ENCODE measurements at places on chromosomes 13 and 19. TPM values are rescaled to one million over a fixed set of nuclear protein-coding genes. Genes with fewer than 3 reads are reported as not detected.

The ONECUT3 gene
- total RNA-seq: not detected

The ALOX5AP gene
- total RNA-seq: not detected

The COMP gene
- not detected for total RNA-seq

The MYCBP2 gene
- 28.7 TPM for total RNA-seq

The WDR88 gene
- not detected for total RNA-seq

The TUBB4A gene
- 7.6 TPM for total RNA-seq

The KL gene
- not detected for total RNA-seq

The ZNF77 gene
- 4.6 TPM for total RNA-seq

The ZNF486 gene
- total RNA-seq: 18.9 TPM

The WDR83 gene
- 16.8 TPM for total RNA-seq

The SLITRK6 gene
- total RNA-seq: 0.38 TPM

The APOC4 gene
- total RNA-seq: not detected

The CCDC122 gene
- 11.5 TPM for total RNA-seq

The LSM14A gene
- 170 TPM for total RNA-seq

The KLK2 gene
- 0.35 TPM for total RNA-seq

The FFAR1 gene
- total RNA-seq: not detected

DNA sequence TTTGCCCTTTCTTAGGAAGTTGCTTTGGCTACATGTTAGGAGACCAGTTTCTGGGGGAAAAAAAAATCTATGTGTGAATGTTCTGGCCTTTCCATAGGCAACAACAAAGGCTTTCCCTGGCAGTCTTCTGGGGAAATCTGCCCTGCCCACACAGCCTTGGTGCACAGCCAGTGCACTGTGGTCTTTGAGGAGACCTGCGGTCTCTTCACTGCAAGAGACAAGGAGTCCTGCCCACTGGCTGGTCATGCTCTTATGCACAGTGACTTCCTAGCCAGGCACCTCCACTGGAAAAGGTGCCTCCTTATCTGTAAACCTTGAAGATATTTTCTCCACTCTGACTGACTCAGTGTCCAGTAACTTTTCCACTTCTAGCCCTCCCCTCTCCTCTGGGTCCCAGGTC is 155.1 kb downstream of the SUCLA2 start:
- DNase-seq: no peak

GRCh38 chr19:2962018-2962670 is 15.2 kb upstream of the TLE6 start:
- peak; percentile 83 for DNase-seq

- peak; percentile 77 for DNase-seq
Observed at GRCh38 chr19:54096617-54097106, 3.9 kb downstream of the OSCAR start.

- DNase-seq: no peak
Observed at GRCh38 chr19:7346488-7346971, 2.2 kb upstream of the ARHGEF18 start.

GRCh38 chr13:50649211-50649610 is 194.3 kb downstream of the DLEU7 start:
- DNase-seq: no peak

GRCh38 chr19:482186-483041 is 13.9 kb upstream of the MADCAM1 start:
- peak; percentile 77 for DNase-seq

DNA sequence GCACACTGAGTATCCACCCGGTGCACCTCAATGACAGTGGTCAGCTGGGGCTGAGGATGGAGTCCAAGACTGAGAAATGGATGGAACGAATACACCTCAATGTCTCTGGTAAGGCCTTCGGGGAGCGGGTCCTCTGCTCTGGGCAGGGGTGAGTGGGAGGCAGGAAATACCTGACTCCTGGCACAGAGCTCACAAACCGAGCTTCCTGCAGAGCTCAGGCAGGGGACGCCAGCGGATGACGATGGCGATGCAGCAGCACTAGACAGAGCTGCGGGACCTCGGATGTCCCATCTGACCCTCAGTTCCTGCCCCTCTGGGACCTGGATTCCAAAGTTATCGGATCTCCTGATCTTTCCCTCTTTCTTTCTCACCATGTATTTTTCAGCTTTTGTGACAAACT is 3.8 kb downstream of the CD22 start:
- no peak for DNase-seq

DNA sequence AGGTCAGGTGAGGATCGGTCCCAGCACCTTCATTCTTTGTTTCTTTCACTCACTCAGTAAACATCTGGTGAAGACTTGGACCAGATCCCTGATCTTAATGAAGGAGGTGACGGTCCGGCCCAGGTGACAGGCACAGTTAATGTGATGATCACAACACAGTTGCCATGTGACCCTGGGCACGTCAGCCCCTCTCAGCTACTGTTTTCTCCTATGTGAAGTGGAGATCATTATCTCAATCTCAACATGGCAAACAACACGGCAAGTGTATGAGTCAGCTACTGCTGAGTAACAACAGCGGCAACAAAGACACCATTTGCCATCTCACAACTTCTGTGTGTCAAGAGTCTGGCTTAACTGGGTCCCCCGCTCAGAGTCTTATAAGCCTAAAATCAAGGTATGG is 74.6 kb downstream of the GNG7 start:
- no peak for DNase-seq

- DNase-seq: peak; percentile 82
Observed at GRCh38 chr19:18239303-18239702, 13.1 kb upstream of the PDE4C start.

DNA sequence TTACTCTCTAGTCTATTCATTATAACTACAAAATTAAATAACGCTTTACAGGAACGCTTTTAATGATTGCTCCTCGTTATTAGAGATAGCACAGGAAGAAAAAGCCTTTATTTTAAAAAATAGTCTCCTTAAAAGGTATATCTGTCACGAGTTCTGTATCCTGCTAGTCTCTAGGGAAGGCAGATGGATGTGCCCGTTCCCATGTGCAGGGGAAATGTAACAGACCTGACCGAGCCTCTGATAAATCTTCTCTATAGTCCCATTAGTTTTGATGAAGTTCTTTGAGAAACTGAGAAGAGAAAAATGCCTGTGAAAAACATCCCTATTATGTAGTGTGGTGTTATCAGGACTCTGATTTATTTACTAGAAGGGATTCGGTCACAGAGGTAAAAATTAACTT is 226.4 kb downstream of the PCDH9 start:
- DNase-seq: no peak

GRCh38 chr13:19606152-19606551 is 27.3 kb upstream of the MPHOSPH8 start:
- no peak for DNase-seq

GRCh38 chr19:38736413-38737280 is 7.6 kb downstream of the CAPN12 start:
- DNase-seq: peak; percentile 95

- peak; percentile 64 for DNase-seq
Observed at GRCh38 chr19:10636304-10636972, 11.1 kb downstream of the SLC44A2 start.

GRCh38 chr13:34967851-34968562 is 25.9 kb downstream of the NBEA start:
- no peak for DNase-seq

GRCh38 chr19:13460045-13460444 is 46.2 kb downstream of the CACNA1A start:
- DNase-seq: peak; percentile 56

DNA sequence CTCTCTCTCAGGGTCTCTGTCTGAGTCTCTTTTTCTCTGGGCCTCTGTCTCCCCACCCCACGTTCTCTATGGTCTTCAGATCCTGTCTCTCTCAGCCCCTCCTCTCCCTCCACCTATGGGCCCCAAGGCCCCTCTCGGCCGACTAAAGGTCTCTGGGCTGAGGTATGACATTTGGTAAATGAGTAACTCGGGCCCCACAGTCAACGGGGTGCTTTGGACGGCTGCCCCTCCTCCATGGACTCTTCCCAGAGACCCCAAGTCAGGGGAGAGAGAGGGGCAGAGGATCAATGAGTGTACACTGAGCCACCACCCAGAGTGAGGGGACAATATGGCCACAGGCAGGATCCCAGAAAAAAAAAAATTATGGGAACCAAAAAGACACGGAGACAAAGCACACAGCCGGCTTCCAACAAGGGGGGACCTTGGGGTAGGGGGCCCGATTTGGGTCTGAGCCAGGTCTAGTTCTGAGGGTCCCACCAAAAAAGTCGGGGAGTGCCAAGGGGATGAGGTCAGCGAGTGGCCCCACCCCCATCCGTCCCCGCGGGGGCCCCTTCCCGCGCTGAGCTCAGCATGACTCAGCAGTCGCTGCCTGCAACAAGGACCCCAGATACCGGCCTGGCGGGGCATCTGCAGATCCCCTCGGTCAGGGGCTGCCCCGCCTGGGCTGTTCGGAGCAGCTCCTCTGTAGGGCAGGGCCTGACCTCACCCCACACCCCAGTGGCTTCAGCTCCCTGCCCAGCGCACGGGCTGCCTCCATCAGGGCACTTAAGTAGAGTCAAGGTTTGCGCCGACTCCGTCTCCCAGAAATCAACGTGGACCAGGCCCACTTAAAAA is 1.5 kb upstream of the FTL start:
- peak; percentile 94 for DNase-seq

GRCh38 chr13:101242720-101243119 is 173.6 kb downstream of the NALCN start:
- no peak for DNase-seq

- DNase-seq: peak; percentile 71
Observed at GRCh38 chr13:60226507-60226906, 62.8 kb upstream of the DIAPH3 start.

DNA sequence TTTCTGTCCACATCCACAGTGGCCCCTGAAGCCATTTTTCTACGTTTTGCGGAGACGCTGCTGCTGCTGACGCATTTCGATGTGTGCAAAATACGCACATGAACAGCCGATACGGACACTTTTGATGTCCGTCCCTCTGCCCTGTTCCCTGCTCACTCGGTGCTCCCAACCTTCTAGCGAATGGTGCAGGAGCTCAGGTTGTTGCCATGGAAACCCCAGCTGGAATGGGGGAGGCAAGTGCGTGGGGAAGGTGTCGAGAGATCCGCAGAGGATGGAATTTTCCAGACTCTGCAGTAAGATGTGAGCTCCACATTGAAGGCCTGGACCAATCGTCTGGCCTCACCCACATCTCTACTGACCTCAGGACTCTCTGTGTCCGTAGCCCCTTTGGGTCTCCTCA is 109.2 kb upstream of the USP29 start:
- DNase-seq: no peak

DNA sequence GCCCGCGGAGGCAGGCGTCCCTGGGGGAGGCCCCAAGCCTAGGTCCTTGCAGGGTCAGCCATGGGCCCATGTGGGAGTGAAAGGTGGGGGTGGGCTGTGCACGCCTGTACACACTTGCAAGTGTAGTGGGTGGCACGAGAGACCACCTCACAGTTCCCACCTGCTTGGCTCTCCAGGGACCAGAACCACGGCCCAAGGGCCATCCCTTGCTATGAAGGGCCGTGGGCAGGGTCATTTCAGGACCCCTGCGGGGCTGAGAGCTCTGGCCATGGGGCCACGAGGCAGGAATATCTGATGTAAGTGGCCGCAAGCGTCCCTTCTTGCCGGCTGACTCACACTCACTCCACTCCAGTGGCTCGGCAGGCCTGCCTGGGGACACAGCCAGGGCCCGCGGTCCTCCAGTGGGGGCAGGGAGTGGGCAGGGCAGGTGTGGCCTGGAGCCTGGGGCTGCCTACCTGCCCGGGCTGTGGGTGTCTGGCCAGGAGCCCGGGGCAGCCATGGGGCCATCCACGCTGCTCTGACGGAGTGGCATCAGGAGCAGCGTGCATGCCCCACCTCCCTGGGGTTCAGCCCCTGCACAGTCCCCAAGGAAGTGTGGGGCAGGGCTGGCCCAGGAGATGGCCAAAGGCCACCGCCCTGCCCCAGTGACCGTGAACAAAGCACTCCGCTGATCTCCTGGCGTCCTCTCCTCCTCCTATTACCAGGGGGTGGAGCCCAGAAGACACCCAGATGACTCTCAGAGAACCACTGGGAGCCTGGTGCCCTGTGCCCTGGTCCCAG is 8.6 kb upstream of the MKNK2 start:
- no peak for DNase-seq

DNA sequence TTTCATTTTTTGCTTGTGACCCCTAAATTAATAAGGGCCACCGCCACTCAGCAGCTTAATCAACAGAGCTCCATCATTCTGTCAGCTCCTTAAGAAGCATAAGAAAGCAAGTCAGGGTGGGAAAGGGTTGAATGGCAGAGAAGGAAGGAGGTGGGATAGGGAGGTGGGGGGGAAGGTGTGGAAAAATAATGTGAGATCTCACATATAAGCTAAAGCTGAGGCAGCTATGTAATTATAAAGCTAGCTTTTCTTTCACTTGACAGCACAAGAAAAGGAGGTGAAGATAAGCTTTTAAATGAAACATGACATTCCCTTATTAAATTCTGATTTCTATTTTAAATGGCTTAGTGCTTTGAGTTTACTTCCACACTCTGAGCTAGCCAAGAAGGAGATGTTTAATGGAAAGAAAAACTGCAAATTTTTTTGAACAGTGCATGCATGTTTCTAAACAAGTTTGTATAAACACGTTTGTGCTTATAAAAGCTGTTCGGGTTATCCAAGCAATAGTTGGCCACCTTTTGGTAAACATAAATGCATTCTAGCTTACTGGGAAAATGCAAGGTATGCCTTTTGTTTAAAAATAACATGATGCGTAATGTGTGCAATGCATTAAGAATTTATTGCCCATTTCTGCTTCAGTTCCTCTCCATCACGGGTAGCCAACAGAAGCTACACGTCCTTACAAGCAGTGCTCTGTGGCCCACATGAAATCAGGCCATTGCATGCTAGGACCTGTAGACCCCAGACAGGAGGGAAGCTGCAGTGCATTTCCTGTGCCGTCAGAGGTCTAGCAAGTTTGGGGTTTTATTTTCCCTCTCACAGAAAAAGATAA is 96.2 kb downstream of the LHFPL6 start:
- DNase-seq: no peak

DNA sequence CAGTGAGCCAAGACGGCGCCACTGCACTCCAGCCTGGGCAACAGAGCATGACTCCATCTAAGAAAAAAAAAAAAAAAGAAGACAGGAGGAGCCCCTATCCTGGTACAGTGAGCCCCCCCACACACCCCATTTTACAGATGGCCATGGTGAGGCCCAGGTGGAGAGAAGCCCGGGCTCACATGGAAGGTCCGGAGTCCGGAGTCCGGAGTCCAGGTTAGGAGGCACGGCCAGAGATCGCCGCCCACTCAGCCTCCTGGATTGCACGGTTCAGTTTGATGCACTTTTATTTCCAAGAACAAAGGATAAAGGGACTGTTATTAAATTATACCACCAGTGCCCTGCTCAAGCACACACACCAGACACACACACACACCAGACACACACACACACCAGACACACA is 11.3 kb upstream of the BTBD2 start:
- no peak for DNase-seq

DNA sequence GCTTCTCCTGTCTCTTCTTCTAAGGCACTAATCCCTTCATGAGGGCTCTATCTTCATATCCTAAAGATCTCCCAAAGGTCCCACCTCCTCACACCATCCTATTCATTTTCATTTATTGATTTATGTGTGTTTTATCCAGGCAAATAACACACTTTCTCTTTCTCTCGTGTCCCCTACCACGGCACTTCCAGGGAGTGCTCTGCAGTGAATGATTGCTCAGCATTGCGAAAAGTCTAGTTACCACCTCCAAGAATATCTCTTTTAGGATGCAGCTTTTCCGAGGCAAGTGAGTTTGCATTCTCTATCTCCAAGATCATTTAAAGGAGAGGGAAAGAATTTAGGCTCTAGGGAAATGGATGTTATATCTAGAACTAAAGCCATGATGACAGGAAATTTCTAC is 101.7 kb downstream of the MIPEP start:
- DNase-seq: no peak

All from endodermal cell (in vitro differentiated cells).